ENCODE measurements at places on chromosomes 7 and 10.

GRCh38 chr7:44634187-44634838 lies 27.9 kb downstream of the OGDH start:
- no peak for DNase-seq

DNA sequence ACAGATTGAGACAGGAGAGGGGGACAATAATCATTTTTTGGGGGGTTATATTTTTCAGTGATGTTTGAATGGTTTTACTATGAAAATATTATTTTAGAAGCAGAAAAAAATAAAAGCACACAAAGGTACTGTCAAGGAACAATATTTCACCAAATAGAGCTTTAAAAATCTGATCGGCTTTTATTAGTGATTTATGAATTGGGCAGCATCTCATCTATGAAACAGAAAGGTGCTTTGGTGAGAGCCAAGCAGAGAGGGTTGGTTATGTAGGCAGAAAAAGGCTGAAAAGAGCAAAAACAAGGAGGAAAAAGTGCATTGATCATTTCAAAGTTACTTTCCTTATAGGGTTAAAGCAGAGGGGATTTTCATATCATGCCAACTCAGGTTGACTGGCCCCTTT lies 26.4 kb upstream of the CPA2 start:
- DNase-seq, result no peak

GRCh38 chr10:33187427-33187999 lies 147.0 kb downstream of the NRP1 start:
- DNase-seq, result no peak

DNA sequence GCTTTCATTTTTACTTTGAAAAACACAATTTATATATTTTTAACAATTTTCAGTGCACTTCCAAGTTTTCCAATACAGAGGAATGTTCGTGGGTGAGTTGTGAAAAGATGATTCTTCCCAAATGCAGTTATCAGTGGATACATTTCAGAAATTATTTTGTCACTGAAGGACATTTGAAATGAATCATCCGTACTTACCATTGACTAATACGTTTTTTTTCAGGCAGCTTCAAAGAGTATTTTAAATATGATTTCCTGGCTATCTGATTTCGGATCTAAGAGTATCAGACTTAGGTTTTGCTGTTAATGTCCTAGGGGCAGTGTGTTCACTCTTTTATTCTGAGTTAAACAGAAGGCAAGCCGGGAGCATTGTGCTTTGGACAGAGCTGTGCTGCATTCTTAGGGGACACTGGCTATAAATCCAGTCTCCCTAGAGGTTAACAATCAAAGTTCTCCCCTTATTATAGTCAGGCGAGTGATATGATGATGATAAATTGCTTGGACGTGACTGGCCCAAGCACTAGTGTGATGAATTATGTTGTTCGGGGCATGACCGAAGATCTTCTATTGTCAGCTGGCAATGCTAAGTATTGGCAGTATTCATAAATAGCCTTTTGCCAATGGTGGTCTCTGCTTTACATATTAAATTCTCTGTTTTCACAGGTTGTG lies 4.5 kb downstream of the PTER start:
- no peak for DNase-seq

DNA sequence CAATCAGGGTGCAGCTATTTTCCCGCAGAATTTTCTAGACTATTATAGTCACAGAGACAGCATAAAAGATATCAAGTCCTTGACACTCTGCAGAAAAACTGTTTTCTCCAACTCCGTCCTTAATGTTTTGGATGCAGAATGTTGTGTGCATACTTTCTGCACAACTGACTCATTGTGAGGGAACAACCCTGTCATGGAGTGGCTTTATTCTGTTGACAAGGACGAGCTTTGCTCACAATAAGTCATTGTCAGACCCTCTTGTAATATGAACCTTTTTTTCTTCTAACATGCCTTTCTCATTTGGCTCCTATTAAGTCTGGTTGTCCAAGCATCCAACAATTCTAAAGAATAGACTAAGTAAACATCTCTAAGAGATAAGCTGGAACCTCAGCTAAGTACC lies 17.3 kb downstream of the ABCB4 start:
- no peak for DNase-seq

- DNase-seq, result no peak
Observed at GRCh38 chr7:83593921-83594475, 54.9 kb downstream of the SEMA3E start.

DNA sequence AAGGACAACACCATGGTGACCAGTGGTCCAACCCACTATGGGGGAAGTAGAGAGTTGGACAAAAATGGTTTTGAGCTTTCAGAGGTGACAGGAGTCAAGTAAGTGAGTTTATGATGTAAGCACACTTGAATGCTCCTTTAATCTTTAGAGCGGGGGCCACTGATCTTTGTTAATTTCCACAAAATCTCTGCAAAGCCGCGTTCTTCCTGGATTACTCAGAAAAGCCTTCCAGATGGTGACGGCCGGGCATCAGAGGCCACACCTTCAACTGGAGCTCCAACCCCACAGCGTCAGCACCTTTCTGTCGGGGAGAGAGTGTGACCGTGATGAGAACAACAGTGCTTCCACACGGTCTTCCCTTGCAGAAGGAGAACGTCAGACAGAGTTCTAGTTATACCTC lies 35.2 kb upstream of the KLF6 start:
- DNase-seq, result no peak

- DNase-seq, result no peak
Observed at GRCh38 chr7:155591055-155591775, 44.9 kb upstream of the CNPY1 start.

DNA sequence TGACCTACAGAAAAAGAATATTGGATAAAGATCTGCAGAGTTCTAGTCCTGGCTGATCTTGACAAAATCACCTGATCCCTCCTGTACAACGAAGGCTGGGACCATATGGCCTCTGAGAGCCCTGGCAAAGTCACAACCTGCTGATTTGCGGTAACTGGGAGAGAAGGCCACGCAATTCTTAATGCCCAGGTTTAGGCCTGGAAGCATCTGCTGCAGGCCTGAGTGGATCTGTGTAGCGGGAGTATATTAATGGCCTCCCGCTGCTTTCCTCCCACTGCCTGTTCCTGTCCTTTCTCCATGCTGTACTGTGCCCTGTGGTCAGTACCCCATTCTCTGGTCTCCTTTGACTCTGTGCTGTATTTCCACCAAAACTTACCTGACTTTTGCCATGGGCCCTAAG lies 24.2 kb downstream of the AKR1B1 start:
- no peak for DNase-seq

DNA sequence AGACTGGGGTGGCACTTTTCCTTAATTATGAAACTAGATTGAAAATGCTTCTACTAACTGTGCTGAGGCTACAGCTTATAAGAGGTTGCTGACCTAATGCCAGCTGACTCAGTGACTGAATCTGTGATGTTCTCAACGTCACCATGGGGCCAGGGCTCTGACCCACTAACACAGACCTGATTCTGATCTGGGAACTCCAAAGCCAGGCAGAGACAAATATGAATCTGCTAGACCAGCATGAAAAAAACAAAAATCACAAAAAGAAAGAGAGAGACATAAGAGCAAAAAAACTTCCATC lies 16.1 kb downstream of the USP6NL start:
- no peak for DNase-seq

DNA sequence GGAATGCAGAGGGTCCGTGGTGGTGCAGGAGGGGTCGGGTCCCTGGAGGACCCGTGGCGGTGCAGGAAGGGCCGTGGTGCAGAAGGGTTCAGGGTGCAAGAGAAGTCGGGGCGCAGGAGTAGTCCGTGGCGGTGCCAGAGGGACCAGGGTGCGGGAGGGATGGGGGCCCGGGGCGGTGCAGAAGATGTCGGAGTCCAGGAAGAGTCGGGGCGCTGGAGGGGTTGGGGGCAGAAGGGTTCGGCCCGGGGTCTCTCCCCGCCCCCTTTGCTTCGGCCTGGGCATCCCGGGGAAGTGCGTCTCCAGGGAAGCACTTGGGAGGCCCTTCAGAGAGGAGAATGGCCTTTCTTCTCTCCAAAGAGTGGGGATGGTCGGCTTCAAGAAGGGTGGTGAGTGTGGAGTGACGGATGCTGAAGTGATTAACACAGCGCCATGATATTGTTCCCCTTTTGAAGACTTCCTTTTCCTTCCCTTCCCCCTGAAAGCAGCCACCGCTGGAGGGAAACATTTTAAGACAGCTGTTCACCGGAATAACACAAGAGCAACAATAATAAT lies 997 bp downstream of the WDR37 start:
- DNase-seq, result no peak

DNA sequence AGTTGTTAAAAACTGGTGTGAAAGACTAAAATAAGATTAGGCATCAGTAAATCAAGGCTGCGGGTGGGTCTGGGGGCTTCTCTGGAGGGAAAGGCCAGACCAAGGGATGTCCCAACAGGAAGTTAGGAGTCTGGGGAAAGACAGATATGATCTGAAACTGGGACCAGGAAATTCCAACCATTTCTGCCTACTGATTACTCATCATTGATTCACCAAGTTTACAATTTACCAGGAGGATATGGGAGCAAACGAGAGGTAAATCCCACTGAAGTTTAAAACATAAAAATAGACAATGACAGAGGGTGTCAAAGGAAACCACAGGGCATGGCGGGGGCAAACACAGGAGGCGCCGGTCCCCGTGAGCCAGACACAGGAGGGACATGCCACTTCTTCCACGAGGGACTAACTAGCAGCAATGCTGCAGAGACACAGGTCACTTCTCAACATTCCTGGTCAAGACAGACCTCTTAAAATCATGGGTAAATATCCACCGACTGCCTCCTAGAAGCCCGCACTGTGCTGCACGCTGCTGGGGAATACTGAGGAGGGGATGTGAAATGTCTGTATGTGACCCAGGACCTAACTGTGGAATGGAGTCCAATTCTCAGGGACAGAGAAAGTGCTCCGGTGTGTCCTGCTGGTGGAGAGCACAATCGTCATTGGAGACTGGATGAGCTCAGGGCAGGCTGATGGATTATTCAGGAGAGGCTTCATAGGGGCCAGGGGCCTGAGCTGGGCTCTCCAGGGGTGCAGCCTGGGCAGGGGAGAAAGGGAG lies 153.4 kb upstream of the KLF14 start:
- DNase-seq, result peak; percentile 31

- no peak for DNase-seq
Observed at GRCh38 chr7:4204513-4205165, 477.5 kb upstream of the FOXK1 start.

- DNase-seq, result no peak
Observed at GRCh38 chr10:77038407-77038806, 599.2 kb downstream of the KCNMA1 start.

DNA sequence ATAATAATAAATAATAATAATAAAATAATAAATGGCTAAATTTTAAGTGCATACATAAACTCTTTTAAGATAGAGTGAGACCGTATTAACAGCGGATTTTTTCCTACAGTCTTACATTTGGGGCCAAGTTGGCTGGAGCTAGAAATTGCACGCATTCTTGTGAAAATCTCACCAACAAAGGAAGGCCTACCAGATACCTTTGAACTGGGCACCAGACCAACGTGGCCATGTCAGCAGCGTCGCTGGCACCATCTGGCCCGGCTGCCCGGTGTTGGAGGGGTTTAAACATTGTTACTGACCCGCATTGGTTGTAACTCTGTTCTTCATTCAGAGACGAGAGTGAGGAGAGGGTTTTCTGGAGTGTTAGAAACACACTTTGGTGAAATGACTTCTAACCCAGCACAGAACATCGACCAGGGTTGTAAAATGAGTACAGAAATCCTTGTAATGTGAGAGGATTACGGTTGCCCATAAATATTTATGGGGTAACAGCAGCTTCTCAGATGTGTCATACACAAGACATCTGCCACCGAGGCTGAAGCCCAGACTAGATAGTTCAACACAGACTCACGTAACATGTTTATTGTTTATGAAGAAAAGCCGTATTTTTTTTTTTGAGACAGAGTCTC lies 34.6 kb upstream of the UNCX start:
- DNase-seq, result no peak

- no peak for DNase-seq
Observed at GRCh38 chr7:4279216-4279615, 402.9 kb upstream of the FOXK1 start.

- DNase-seq, result no peak
Observed at GRCh38 chr7:47256016-47256415, 325.9 kb downstream of the TNS3 start.

DNA sequence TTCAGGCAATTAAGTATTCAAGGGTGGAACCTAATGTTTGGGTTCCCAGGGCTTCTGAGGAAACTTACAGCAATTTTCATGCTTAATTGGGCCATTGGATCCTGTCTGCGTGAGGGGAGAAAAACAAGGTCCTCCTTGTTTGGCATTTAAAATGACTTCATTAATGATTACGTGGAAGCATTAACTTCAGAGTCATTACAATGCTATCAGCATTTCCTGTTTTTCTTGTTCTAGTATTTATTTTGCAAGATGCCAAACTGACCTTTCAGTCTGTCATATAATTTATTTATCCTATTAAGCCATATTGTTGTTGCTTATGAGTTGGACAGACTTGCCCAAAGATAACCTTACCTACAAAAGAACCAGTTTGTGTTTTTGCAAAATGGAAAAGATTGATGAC lies 324.1 kb upstream of the LRRN3 start:
- no peak for DNase-seq

GRCh38 chr7:121126801-121127534 lies 138.5 kb downstream of the CPED1 start:
- no peak for DNase-seq

DNA sequence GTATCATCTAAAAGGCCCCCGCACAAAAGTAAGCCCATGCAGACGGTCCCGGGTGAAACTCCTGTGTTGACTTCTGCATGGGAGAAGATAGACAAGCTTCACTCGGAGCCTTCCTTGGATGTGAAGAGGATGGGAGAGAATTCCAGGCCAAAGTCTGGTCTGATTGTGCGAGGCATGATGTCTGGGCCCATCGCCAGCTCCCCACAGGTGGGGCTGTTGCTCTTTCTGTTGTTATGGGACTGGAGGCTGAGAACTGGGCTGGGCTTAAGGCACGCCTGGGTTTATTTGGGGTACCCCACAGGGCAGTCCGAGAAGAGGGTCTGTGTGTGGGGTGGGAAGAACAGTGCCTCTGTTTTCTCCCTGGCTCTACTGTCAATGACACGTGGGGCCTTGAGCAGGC lies 14.6 kb downstream of the MINDY4 start:
- no peak for DNase-seq

DNA sequence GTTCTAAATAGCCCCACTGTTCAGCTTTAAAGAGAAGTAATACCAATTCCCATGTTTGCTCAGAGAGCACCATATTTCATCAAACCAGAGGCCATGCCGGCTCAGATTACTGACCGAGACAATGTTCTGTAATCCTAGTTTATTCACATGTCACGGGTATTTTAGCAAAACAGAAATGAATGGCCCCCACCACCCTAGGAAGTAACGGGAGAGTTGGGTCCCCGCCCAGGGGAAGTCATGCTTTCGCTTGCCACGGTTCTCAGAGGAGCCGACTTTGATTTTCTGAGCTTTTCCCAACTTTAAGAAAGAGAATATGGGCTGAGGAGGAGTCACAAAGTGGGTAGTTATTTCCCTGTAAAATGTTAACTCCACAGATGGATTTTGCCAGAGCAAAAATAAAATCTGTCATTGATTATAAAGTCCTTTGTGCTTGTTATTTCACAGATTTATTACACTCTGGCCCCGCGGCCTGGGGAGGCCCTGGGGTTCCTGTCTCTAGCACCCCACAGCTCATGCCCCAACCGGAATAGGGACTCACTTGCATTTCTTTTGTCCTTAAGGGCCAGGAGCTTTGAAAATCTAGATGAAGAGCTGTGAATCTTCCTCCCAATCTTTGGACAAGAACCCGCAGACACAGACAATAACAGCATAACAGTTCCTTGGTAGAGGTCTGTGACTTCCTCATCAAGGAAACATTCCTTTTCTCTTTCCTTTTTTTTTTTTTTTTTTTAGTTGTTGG lies 3.7 kb upstream of the GDF10 start:
- no peak for DNase-seq

GRCh38 chr7:29562307-29562706 lies 1.3 kb upstream of the PRR15 start:
- DNase-seq, result no peak

- DNase-seq, result peak; percentile 72
Observed at GRCh38 chr7:107506674-107507339, 37.0 kb downstream of the GPR22 start.

Measured in right cardiac atrium (tissue), 5 donors.